ENCODE measurements at places on chromosomes 7 and 10.

GRCh38 chr7:128446306-128446705, 9.4 kb upstream of the HILPDA start:
- DNase-seq = no peak

DNA sequence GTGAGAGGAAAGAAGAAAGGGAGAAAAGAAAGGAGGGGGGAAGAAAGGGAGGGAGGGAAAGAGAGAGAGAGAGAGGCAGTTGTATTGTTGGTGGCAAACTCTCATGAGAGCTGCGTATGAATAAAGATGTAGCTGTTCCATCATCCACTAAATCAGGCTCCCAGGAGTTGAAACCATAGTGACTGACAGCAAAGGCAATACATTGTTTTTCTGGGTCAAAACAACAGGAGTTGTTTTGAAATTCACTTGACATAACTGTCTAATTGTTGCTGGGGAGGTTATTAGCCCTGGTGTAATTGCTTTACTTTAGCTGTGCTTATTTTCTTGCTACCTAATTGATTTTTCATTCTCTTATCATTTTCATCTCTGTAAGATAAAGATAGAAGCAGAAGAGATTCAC, 173.4 kb downstream of the NPSR1 start:
- DNase-seq = no peak

DNA sequence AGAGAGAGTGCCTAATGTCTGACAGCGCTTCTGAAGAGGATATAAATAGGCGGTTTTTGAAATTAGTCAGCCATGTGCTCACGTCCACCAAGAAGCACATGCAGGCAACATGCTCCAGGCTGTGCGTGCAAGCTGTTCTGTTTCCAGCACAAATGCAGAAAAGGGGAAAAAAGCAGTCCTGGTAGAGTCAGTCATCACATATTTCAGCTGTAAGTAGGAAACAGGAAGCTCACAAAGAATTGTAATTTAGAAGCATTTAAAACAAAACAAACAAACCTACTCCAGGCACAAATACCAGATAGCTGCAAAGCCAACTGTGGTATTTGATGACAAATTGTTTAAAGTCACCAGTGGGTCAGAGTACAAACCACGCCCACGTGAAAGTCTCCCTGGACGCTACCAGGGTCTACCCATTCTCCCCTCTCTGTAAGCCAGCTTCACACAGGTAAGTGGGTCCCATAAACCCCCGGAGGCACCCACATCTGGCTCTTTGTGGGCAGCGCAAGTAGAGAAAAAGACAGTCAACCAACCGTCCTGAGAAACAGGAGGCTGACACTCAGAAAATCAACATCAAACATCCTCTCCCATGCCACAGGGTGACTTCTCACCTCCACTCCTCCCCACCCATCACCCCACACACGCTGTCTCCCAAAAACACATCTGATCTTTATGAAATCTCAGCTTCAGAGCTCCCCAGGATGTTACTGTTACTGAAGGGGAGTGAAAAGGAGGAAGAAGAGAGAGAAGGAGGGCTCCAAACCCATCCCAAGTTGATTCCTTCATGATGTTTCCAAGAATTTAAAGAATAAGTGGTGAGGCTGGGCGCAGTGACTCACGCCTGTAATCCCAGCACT, 186.4 kb downstream of the FAM107B start:
- no peak for DNase-seq

- no peak for DNase-seq
These were observed 42.1 kb upstream of the RASGEF1A start for GRCh38 chr10:43308986-43309385.

DNA sequence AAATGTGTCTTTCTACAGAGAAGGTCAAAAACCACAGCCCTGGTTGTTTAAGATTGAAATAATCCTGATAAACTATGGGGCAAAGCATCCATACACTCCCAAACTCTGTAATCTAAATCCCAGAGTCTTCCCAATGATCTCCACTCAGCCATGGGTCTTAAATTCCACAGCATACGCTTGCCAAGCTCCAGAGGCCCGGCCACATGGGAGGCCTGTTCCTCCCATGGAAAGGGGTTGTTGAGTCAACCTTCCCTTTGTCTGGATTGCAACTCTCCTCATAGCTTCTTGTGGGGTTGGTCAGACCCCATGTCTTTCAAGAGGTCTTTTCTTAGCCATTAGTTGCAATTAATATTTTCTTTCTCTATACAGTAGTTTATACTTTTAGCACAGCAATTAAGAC, 718 bp upstream of the STEAP4 start:
- DNase-seq = no peak

GRCh38 chr7:100908512-100908911, 12.8 kb upstream of the ACHE start:
- no peak for DNase-seq

DNA sequence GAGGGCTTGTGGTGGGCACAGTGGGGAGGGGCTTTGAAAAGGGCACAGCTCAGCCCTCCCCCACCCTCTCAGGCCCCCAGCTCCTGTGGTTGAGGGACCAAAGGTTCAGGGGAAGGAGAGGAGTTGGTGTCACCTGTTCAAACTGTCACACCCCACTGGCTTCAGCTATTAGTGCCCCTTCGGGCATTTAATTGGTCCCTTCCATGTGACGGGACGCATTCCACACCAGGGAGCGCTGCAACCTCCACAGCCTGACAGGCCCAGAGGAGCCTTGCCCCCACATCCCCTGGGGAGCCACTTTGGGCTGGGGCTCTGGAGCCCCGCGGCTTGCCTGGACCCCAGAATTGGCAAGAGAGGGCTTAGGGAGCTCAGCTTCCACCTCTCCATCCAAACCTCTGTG, 75.7 kb downstream of the C10orf105 start:
- DNase-seq = no peak

DNA sequence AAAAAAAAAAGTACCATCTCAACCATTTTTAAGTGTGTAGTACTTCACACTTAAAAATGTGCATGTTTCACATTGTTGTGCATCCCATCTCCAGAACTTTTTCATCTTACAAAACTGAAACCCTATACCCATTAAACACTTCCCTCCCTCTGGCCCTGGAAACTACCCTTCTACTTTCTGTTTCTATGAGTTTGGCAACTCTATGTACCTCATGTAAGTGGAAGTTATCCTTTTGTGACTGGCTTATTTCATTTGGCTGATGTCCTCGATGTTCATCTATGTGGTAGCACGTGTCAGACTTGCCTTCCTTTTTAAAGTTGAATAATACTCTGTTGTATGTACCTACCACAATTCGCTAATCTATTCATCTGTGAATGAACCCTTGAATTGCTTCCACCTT, 12.2 kb downstream of the KCNMA1 start:
- no peak for DNase-seq

- no peak for DNase-seq
These were observed 87.8 kb upstream of the DYNC1I1 start for GRCh38 chr7:95684505-95684904.

- no peak for DNase-seq
These were observed 81.9 kb downstream of the DNMBP start for GRCh38 chr10:99927721-99928280.

- peak; percentile 59 for DNase-seq
These were observed 863 bp downstream of the ST8SIA6 start for GRCh38 chr10:17453373-17454091.

DNA sequence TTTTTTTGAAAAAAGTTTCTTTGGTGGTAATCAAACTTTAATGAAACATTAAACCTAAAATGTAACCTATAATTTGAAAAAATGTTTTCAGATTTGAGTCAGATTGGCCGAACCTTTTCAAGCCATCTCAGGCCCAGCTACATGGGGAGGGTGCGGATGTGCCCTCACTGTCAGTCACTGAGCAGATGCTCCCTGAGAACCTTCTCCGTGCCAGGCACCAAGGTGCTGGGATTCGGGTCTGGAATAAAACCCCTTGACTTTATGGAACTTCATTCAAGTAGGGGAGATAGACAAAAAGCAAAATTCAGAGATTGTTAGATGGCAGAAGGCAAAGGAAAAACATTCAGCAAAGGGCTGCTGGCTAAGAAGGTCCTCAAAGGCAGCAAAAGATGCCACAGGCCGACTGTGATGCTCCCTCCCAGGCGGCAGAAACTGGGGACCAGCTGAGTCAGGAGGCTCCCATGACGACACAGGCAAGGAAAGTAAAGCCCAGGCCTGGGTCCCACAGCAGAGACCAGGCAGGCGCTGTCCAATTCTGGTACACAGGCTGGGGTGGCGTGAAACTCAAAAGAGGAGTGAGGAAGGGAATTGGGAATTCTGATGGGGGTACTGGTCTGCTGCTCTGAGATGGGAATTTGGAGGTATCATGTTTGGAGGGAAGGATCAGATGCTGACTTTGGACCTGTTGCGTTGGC, 82.2 kb upstream of the DDC start:
- DNase-seq = no peak

GRCh38 chr7:105841866-105842265, 34.5 kb downstream of the ATXN7L1 start:
- no peak for DNase-seq

DNA sequence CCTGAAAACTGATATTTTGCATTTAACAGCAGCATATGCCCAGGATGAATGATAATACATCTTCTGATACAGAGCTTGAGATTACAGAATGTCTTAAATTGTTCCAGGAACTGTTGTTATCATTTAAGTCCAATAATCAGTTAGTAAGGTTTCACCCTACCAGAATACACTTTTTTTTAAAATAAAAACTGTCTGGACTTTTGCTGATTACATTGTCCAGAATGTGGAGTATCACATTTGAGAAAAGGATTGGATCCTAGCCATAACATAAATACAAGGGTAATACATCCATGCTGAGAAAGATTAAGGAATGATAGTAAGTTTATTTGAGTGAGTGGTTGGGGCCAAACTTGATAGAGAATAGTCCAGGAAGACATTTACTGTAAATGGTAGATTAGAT, 71.0 kb downstream of the SEPTIN7 start:
- no peak for DNase-seq

DNA sequence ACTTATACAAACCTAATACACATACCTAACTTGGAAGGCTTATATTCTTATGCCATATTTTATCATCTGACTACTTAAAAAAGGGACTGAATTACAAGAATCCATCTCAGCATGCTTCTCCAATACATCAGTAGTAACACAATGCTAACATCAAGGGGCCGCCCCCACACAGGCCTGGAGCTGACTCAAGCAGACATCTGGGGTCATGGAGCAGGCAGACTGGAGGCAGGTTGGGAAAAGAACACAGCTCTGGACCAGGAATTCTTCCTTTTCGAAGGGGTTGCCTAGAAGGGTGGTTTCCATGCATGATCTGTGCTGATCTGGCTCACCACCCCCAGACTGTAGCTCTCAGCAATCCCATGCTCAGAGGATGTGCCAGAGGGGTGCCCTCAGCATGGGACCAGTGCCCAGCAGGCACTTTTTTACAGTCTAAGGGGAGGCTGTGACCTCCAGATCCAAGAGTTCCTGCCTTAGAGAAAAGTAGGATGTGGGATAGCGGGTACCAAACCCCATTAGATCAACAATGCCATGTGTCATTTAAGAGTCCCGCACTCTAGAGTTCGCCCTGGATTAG, 26.1 kb upstream of the DUSP5 start:
- no peak for DNase-seq

DNA sequence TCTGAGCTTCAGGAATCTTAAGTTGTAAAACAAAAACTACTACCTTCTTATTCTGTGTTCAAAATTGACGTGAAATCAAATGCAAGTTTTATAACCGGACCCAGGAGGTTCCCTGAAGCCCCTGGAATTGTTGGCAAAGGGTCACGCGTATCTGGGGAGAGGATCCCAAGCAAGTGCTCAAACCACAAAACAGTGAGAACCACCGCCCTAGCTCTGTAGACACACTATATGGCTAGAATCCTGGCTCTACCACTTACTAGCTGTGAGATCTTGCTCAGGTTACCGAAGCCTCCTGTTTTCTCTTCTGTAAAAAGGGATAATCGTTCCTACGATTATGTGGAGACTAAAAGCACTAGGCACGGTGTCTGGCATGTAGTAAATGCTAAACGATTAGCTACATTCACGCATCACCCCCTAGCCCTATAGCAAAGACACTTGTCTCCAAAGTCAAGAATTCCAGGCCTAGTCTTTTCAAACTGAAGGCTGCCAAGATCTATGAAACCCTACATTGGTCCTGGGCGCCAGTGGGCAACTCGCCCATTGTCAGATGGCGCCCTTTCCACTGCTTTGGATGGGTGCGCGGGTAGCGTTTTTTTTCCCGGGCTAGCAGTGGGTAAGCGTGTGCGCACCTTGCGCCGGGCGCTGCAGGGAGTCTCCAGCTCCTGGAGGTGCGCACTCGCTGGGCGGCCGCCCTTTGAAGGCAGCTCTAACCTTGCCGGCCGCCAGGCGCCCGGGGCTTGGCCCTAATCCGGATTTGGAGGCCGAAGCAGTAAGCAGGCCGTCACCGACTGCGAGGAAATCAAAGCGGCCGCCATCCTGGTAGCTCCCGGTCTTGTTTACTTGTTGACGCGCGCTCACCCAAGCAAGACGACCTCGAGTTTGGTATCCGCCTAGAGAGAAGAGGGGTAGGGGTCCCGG, 11.6 kb upstream of the NKX2-3 start:
- DNase-seq = no peak

- DNase-seq = no peak
These were observed 47.8 kb downstream of the CPXM2 start for GRCh38 chr10:123843835-123844234.

DNA sequence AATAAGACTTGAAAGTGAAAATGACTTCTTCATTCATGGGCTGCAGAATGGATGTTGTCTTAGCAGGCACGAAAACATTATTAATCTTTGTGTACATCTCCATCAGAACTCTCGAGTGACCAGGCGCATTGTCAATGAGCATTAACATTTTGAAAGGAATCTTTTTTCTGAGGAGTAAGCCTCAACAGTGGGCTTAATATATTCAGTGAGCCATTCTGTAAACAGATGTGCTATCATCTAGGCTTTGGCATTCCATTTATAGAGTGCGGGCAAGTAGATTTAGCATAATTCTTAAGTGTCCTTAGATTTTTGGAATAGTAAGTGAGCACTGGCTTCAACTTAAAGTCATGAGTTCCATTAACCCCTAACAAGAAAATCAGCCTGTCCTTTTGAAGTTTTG, 33.1 kb downstream of the PTTG1IP2 start:
- no peak for DNase-seq

GRCh38 chr10:11331046-11331577, 280.3 kb downstream of the USP6NL start:
- no peak for DNase-seq

- no peak for DNase-seq
These were observed 463.9 kb downstream of the PARD3 start for GRCh38 chr10:34351161-34351560.

- DNase-seq = no peak
These were observed 12.2 kb downstream of the RPS24 start for GRCh38 chr10:78045856-78046255.

GRCh38 chr7:70698219-70698832, 433.6 kb upstream of the GALNT17 start:
- no peak for DNase-seq

DNA sequence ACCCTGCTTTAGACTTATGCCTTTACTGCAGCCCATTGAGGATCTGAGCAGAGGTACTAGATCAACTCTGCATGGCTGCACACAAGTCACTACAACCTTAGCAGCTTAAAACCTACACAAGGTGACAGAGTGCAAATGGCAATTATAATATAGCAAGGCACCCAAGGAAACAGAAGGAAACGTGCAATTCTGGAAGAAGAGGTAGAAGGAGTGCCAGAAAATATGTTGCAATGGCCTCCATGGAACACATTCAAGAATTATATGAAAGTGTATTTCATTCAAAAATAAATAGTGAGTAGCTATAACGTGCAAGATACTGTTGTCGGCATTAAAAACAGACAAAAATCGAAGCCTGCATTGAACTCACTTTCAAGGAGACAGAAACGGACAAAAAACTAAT, 2.9 kb upstream of the AKR1C8 start:
- no peak for DNase-seq

GRCh38 chr10:48667960-48668590, 16.6 kb upstream of the WDFY4 start:
- no peak for DNase-seq
